ACHN (cell line): ENCODE measurements at places on chromosomes 3 and 15.
A peak's percentile ranks its signal among the peaks of the same experiment; 100 is the strongest.

DNA sequence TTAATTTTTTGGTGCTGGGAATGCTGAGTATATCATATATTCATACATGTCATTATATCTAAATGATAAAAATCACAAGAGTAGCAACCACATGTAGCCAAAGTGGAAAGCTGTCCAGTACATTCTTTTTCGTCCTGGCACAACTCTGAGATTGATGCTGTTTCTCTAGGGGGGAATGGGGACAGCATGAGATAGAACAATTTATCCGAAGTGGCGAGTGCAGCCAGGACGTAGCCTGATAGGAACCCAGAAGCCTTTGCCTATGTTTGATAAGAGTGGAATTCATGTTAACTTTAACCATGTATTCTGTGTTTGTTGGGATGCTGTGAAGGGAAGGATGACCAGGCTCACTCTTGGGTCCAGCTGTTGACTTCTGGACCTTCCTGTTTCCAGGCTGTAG lies 20.9 kb downstream of the PTPRG start:
- DNase-seq: no peak

- DNase-seq: no peak
Observed at GRCh38 chr3:18747383-18747782, 322.2 kb upstream of the SATB1 start.

GRCh38 chr15:68420186-68420684 lies 11.7 kb downstream of the ITGA11 start:
- no peak for DNase-seq

DNA sequence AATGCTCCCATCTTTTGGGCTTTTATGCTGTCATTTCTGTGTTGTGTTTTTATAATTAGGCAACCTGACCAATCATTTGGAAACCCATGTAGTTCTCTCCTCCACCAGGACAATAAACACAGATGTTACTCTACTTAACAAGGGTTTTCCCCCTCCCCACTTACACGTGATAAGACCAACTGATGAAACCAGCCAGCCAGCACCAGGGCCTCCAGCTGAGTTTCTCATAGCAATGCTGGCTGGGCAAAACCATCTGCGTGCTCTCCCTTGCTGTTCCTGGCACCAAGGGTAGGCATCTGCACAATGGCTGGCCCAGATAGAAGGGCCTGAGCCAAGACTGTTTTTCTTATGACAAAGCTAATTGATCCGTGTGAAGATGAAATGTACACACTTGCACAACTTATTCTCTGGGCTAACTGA lies 310.4 kb downstream of the PLCL2 start:
- no peak for DNase-seq

- DNase-seq: no peak
Observed at GRCh38 chr3:635393-635792, 438.8 kb downstream of the CHL1 start.

GRCh38 chr3:56860939-56861338 lies 59.2 kb upstream of the ARHGEF3 start:
- no peak for DNase-seq

GRCh38 chr15:37094915-37095711 lies 5.2 kb downstream of the MEIS2 start:
- DNase-seq: no peak

DNA sequence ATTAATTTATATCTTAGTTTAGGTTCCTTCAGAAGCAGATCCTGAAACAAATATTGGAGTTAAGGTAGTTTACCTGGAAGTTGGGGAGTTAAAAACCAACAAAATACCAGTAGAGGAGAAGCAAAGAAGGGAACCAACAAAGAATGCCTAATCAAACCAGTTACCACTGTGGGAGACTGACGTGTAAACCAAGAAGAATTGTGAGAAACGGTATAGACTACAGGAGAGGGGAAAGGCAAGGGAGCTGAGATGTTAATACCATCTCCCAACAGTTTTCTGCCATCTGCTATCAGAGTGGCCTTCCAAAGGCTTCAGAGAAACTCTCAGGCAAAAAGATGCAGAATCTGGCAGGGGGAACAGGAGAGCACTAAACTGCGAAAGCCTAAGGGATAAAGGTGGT lies 53.5 kb downstream of the BFSP2 start:
- DNase-seq: no peak

GRCh38 chr3:55792009-55792408 lies 304.9 kb upstream of the WNT5A start:
- no peak for DNase-seq

GRCh38 chr15:68773036-68773435 lies 47.7 kb downstream of the ANP32A start:
- no peak for DNase-seq

DNA sequence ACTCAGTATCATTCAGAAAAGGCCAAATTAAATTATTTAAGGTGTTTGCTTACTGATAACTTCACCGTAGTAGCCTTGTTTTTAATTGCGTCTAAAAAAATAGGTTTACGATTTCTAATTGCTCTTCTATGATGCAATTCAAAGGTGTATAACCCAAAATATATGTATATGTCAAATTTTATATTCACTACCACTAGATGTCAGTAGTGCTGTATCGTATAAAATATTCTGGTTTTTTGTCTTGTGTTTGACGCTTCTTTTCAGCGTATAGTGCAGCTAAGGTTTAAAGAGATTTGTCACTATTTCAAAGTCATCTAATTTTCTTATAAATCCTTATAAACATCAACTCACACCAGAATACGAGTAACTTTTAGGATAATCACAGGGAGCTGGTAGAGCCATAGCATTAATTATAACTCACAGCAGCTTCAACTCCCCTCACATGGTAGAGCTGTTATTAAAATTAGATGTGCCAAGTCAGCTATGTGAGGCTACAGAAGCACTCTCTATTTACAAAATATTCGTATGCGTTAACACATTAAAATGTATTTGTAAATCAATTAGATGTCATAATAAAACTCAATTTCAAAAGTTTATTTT lies 3.5 kb downstream of the PFN2 start:
- peak; percentile 58 for DNase-seq

- no peak for DNase-seq
Observed at GRCh38 chr3:184739594-184740505, 28.0 kb upstream of the MAGEF1 start.

DNA sequence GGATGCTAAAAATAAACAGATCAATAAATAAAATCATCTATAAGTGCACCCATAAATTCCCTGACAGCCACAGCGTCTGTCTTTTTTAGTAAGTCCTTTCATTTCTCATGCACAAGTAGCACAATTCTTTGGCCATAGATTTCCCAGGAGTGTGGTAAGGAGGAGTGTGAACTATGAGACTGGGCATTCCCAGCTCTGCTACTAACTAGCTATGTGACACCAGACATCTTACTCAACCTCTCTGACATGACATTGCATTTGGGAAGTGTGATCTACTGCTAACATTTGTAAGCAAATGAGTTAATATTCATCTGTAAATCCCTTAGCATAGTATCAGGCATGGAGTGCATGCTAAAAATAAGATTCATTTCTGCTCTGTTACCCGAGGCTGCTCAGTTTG lies 301.7 kb downstream of the NTRK3 start:
- no peak for DNase-seq

GRCh38 chr3:46369151-46369550 lies 1.6 kb upstream of the CCR5 start:
- no peak for DNase-seq

DNA sequence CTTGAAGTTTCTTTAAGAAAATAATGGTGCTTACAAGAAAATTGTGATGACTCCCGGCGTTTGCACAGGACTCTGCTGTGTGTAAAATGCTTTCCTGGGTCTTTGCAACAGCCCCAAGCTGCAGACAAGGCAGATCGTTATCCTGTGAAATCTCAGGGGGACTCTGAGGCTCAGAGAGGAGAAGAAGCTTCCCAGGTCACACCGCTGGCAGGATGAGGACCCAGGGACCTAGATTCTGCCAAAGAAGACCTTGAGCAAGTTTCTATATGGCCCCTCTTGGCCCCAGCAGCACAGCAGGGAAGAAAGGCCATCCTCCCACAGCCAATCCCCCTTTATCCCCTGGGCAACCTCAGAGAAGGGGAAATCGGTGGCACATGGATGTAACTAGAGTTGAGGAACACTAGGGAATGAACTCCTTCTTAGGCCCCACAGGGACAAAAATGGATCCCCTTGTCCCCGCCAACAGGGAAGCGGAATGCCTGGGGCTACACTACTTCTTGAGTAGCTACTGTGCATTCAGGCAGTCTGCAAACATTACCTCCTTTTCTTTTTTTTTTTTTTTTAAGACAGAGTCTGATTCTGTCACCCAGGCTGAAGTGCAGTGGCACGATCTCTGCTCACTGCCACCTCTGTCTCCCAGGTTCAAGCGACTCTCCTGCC lies 72.8 kb downstream of the CPN2 start:
- no peak for DNase-seq

DNA sequence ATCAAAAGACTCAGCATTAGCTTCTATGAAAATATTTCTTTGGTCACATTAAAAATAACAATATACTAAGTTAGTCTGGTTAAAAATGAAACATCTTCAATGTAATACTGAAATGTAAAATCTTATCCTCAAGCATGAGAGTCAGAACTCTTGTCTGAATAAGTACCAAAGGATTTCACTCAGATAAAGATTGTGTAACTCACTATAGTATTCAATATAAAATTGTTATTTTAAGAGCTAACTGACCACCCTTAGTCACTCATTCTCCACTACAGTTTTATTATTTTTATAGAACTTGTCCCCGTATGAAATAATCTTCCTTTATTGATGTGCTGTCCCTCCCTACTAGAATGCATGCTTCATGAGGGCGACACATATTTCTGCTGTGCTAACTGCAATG lies 426.3 kb downstream of the MECOM start:
- DNase-seq: no peak

DNA sequence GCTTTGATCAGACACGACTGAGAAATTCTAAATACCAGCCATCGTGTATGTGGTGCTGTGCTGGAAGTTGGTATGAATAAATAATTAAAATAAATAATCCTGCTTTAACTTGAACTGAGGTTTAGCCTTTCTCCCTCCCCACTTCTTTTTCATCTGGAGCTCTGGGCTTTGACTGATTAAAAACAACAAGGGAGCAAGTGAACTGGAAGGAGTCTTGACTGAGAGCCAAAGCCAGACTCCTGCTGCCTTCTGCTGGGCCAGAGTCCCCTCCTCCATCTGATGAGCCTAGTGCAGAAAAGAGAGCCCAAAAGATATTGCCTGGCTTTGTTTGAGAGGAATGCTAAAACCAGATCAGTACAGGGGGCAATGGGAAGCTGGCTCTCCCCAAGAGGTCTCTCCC lies 96.0 kb downstream of the CCNL1 start:
- no peak for DNase-seq

GRCh38 chr3:98733812-98734281 lies 29.3 kb upstream of the ST3GAL6 start:
- no peak for DNase-seq

DNA sequence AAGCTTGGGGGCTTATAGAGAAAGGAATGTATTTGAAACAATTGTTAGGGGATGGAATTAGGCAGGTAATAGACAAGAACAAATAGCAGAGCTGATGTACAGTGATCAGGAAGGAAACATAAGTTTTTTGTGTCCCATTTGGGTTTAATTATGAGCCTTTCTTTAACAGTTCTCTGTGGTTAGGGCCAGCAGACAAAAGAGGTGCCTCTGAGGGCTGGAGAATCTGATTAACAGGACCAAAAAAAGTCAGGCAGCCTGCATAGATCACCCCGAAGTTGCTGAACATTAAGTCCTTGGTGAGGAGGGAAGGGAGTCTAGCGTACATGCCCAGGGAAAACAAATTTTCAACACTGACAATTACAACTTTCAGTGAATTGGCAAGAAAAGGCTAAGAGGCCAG lies 88.6 kb upstream of the SPRED1 start:
- no peak for DNase-seq

DNA sequence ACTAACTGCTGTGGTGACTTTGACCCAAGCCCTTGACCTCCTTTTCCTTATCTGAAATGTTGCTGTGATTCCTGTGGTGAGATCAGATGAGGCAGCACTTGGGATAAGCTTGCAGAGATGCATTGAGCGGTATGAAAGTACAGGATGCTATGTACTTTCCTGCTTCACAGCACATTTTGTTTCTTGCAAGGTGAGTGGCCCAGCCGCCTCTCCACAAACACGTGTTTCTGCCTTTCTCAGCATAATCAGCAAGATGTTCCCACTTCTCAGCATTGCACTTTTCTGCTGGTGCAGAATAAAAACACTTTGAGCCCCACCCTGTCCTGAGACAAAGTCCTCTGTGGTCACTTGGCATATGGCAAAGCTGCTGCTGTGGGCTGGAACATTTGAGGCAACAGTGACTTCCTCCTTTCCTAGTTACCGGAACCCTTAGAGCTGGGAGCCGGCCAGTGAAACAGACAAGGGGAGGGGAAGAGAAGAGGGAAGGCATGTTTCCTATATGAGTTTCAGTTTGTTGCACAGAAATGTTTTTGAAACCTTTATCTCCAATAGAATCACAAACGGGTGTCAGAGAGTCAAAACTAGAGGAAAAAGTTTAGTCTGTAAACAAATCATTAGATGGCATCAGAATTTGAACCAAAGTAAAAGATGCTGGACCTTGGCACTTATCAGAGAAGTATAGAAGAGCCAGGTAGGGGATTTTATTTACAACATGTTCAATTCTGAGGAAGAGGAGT lies 5.0 kb downstream of the NUDT16 start:
- no peak for DNase-seq

- DNase-seq: no peak
Observed at GRCh38 chr3:78496501-78496900, 1271.3 kb downstream of the ROBO1 start.

DNA sequence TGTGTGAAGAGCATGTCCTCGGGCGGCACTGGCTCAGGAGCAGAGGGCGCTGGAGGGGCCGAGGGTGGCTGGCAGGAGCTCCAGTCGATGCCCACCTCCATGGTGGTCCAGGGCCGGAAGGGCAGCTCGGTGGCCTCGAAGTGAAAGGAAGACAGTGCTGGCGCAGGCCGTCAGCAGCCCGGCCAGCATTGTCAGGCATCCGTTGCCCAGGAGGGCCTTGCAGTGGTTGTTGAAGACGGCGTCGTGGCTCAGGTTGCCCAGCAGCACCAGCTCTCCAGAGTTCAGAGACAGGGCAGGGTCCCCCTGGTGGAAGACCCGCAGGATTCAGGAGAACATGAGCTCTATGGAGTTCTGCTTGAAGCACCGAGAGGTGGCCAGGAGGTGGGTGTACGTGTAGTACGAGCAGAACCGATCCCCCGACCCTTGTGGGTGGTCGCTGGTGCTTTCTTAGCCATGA lies 16.5 kb upstream of the SIAH2 start:
- no peak for DNase-seq

GRCh38 chr3:66453651-66454463 lies 47.0 kb downstream of the LRIG1 start:
- DNase-seq: no peak

GRCh38 chr15:74307827-74308811 lies 59.3 kb downstream of the CYP11A1 start:
- peak; percentile 66 for DNase-seq

GRCh38 chr3:81433675-81434074 lies 327.8 kb downstream of the GBE1 start:
- no peak for DNase-seq

DNA sequence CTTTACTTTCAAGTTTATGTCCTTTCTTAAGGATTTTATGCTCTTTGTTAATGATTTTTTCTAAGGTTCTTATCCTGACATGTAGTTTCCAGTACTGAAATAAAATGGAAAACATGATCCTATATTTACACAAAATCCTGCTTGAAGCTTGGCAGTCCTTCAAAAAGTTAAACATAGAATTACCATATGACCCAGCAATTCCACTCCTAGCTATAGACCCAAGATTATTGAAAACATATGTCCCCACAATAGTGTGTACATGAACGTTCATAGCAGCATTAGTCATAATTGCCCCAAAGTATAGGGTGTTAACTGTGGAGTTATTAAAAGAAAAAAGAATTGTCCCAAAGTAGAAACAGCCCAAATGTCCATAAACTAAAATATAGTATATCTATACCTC lies 33.2 kb downstream of the ITGB5 start:
- DNase-seq: no peak
